ENCODE measurements at places on chromosomes 11 and 22. TPM values are rescaled to one million over a fixed set of nuclear protein-coding genes. Genes with fewer than 3 reads are reported as not detected.

ADAMTS8 gene
- 0.85 TPM for total RNA-seq

ACR gene
- total RNA-seq: not detected

RBMXL2 gene
- not detected for total RNA-seq

TTC36 gene
- 68.4 TPM for total RNA-seq

GRCh38 chr11:27656806-27657483, 43.3 kb downstream of the BDNF start:
- DNase-seq: no peak

GRCh38 chr11:126743628-126744027, 256.9 kb downstream of the KIRREL3 start:
- no peak for DNase-seq

DNA sequence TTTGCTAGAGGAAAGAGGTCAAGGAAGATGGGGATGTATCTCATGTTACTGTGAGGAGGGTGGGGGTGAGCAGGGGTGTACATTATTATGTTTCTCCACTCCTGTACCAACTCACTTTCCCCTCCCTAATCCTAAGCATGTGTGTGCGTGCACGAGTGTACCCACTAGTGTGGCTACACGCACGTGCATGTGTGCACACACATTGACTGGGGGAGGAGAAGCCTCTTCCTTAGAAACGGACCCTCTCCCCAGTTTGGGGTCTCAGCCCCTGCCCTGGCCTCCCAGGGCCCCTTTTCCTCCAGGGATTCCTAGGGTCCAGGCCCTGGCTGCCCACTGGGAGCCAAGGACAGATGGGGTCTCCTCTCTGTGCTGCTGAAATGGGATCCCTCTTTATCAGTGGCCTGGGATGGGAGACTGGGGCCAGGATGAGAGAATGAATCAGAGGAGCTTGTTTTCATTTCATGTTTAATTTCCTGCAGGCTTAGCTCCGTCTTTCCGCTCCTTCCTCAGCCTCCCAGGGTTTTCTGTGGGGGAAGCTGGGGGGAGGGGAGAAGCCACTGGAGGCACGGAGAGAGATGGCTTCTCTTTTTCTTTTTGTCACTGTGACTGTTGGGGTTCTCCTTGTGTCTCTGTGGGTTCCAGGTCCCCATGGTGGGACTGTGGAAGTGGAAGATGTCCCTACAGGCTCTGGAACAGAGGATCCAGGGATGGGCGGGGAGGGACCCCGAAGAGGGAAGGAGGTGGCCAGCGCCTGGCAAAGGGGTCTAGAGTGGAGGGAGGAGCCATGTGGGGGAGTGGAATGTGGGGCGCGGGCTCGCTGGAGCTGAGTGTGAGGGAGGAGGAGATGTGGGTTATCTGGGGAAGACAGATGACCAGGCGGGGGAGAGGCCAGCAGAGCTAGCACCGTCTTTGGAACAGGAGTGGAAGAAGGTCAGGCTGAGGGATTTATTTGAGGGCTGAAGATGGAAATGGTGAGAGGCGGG, 40.3 kb downstream of the ALX4 start:
- DNase-seq: peak; percentile 37

GRCh38 chr11:109135627-109136026, 286.4 kb upstream of the C11orf87 start:
- DNase-seq: no peak

DNA sequence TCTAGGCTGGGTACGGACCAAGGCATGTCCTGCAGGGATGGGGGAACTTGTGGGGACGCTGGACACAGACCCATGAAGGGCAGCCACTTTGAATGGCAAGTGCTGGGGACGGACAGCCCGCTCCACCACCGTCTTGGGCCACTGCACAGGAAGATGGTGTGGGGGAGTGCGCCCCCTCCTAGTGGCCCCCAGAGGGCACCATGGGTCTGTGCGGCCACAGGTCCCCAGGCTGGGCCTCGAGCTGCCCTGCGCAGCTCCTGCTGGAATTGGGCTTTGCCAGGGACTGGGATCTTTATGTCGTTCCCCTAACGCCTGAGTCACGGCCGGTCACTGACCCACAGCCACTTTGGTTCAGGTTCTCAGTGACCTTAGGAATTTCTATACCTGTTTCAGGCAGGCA, 44.4 kb downstream of the NAT10 start:
- DNase-seq: no peak

GRCh38 chr22:40320687-40321086, 25.6 kb upstream of the ADSL start:
- no peak for DNase-seq

DNA sequence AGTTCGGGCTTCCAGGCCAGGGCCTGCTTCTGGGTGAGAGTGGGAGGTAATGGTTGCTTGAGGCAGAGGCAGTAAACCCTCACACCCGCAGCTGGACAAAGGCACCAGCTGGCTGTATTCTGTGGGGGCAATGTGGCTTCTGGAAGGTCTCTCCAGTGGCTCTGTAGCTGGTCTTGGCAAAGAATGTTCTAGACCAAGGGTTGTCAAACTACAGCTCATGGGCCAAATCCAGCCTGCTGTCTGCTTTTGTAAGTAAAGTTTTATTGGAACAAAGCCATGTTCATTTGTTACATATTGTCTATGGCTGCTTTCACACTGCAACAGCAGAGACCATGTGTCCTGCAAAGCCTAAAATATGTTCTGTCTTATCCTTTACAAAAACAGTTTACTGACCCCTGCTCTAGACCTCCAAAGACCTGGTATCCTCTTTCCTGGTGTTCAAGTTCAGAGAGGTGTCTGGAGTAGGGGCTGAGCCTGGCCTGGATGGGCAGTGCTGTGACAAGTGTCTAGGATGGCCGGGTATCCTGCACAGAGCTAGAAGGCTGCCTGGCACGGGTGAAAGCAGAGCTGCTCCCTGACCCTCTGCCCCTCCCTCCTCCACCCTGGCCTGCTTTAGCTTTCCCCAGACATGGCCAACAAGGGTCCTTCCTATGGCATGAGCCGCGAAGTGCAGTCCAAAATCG, 3.4 kb downstream of the TAGLN start:
- DNase-seq: no peak

GRCh38 chr11:28899706-28900105, 791.5 kb downstream of the METTL15 start:
- DNase-seq: no peak

DNA sequence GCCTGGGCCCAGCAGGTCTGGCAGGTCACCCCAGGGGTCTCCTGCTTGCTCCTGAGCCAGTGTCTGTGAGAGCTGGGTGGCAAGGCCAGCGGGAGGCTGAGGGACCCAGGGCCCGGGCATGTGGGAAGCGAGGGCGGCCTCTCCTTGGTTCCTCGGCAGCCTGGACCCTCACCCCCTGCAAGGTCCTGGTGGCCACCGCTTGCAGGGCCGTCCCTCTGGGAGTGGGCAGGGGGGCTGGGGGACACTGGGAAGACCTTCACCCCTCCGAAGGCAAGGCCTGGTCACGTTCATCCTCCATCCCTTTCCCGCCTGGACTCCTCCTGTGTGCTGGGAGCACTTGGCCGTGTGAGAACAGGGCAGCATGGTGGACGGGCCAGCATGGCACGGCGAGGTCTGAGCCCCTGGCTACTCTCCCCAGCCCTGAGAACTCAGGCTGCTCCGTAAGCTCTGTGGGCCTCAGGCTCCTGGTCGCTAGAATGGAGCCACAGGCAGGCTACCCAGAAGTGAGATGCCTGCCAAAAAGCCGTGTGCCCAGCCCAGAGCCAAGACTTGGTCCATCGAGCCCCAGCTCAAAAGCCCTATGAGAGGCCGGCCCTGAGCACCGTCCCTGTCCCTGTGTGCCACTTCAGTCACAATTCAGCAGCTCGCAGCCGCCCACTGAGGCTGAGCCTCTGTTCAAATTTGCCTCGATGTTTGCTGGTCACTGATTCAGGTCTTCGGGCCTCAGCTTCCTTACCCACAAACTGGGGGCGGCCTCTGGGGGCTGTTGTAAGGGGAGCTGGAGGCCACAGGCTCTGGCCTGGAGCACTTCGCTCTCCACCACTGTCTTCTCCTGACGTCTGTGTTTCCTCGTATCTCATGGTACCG, 45.0 kb downstream of the IGLL1 start:
- no peak for DNase-seq

DNA sequence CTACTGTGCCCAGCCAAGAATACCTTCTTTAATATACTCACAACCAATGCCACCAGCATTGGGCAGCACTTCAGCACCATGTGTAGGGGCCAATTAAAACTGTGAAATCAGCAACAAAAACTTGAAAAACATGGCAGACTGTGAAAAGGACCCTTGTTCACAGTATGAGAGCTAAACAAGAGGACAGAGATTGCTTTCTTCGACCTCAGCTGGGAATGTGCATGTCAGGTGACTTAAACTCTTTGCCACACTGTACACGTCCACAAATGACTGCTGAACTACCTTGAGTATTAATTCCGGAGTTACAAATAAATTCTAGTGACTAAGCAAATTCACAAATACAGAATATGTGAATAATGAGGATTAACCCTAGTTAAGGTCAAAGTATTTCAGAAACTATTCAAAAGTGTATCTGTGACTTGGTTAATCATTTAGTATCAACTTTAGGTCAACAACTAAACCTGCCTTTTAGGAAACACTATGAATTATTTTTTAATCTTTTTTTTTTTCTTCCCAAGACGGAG, 33.0 kb downstream of the DDX6 start:
- DNase-seq: no peak

GRCh38 chr11:17805043-17805442, 70.5 kb downstream of the KCNC1 start:
- no peak for DNase-seq

GRCh38 chr11:64048042-64048854, 12.5 kb downstream of the FLRT1 start:
- DNase-seq: no peak

GRCh38 chr22:45642986-45643385, 28.6 kb upstream of the ATXN10 start:
- DNase-seq: no peak

GRCh38 chr11:78140392-78141077, 1.1 kb upstream of the ALG8 start:
- no peak for DNase-seq

GRCh38 chr22:45455212-45455611, 41.7 kb downstream of the RIBC2 start:
- DNase-seq: no peak

All from Peyer's patch (tissue), 4 donors.